ENCODE measurements at places on chromosomes 12 and 14.

DNA sequence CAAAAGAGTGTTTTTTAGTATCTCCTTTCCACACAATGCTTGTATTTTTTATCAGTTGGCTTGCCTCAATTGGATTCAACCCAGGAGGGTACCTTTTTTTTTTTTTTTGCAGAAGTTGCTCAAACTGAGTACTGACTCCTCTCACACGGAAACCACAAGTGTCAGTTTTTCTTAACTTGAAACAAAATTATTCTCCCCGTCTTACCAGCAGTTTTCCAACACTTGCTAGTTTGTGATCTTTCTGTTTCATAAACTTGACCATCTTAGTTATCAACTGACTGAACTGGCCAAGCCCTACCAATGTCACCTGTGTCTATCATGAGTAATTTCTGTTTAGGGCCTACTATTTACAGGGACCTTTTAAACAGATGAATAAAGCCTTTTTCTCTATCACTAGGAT, 34.1 kb upstream of the ITPR2 start:
- DNase-seq = no peak

GRCh38 chr14:77580477-77580876, 36.0 kb downstream of the SPTLC2 start:
- no peak for DNase-seq

DNA sequence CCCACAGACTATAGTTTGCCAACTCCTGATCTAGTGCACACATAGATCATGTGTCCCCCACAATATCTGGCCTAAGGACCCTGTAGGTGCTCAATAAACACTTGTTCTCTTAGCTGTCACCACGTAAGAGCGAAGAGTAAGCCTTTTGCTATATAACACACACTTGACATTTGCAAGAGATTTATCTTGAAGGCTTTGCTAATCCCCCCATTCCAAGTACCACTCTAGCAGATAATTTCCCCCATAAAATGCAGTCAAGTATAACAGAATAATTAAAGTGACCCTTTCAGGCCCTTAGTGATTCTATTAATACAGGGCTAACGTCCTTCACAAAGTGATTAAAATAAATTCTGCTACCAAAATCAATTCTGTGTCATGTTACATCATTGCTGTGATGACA, 87.5 kb downstream of the PLXNC1 start:
- peak; percentile 26 for DNase-seq

DNA sequence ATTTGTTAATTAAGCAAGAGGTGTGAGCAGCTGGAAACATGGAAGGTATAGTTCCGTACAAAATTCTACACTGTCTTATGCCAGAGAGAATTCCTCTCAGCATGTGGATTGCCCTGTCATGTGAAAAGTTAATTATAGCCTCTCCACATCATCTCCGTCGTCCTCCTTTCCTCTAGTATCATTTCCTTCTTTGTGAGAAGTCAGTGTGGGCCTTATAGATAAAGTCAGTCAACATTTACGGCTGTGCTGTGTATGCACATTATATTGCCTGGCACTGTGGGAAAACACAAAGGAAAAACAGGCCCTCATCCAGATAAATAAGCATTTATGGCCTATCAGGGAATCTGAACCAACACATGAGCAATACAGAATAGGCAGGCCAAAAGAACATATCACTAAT, 236.6 kb downstream of the SEC23A start:
- DNase-seq = no peak

DNA sequence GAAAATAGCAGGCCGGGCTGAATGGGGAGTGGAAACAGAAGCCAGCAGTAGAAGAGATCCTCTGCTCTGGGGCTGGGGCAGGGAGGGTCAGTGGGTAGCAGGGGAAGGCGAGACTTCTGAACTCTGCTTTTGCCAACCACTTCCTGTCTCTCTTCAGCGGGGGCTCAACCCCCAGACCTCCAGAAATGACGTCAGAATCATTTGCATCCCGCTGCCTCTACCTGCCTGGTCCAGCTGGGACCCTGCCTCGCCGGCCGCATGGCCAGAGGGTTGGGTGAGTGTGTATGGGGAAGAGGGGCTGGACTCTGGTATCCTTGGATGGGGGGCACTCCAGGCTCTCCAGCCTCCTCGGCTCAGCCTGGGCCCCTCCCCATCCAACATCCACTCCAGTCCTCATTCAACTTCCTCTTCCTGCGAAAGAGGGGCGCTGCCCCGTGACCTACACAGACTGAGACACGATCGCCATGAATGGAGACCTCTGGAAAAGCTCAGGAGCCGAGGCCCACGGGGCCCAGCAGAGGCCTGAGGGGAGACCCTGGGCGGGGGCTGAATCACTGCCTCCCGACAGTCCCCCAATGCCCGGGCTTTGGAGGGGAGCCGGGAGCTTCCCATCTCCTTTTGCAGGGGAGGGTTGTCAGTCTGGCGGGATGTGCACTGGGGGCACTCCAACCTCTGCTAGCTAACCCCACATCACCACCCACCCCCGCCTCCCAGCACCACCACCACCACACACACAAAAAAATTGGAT, 458 bp upstream of the HOXC4 start:
- no peak for DNase-seq

GRCh38 chr14:91300957-91301356, 56.5 kb upstream of the GPR68 start:
- no peak for DNase-seq

- no peak for DNase-seq
Observed at GRCh38 chr14:21796916-21797315, 123.3 kb upstream of the OR4E1 start.

DNA sequence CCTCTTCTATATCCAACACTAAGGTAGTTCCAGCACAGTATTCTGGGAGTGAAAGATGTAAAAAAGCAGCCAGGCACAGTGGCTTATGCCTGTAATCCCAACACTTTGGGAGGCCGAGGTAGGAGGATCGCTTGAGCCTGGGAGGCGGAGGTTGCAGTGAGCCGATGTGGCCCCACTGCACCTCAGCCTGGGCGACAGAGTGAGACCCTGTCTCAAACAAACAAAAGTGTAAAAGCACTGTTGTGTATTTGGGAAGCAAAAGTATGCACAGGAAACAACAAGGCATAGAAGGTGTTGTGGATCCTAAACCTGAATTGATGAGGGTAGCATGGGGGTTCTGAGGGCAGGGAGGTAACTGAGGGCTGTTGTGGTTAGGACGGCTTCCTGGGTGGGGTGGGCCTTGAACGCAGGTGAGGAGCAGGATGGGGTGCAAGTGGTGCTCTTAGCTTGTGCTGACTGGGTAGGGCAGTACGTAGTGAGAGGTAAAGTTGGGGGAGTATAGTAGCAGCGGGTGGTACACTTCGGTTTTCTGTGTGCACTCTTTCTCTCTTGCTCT, 64.2 kb downstream of the RASSF3 start:
- no peak for DNase-seq

DNA sequence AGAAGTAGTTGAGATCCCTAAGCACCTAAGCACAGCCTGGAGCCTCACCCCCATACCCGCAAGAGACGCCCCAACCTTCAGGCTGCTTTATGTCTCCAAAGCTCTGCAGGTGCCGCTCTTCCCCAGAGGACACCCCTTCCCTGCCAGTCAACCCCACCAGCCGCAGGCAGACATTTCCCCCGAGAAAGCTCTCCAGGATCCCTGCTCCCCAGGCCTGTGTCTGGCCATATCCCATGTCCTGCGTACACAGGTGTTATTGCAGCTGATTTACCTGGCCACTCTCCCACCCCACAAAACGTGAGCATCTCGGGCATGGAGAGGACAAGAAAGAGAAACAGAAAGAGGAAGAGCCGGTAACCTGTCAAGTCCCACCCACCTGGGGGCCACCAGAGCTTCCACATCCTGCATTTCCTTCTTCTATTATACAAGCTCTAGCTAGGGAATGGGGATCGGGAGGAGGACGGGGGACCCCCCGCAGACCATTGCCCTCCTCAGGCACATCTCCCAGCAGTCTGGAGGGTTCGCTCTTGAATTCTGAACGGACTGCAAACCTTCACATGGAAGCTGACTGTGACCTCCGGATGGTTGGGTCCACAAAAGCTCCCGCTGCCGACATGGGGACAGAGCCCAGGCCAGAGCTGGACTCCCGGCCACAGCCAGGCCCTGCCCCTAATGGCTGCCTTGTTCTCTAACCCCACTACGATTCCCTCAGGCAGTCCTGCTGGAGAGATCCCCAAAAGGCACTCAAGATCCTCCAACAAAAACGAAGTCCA, 17.6 kb downstream of the CCDC88C start:
- DNase-seq = no peak

GRCh38 chr14:22448035-22448904, 140.8 kb downstream of the DAD1 start:
- no peak for DNase-seq
